ENCODE measurements at places on chromosomes 7 and 10.

DNA sequence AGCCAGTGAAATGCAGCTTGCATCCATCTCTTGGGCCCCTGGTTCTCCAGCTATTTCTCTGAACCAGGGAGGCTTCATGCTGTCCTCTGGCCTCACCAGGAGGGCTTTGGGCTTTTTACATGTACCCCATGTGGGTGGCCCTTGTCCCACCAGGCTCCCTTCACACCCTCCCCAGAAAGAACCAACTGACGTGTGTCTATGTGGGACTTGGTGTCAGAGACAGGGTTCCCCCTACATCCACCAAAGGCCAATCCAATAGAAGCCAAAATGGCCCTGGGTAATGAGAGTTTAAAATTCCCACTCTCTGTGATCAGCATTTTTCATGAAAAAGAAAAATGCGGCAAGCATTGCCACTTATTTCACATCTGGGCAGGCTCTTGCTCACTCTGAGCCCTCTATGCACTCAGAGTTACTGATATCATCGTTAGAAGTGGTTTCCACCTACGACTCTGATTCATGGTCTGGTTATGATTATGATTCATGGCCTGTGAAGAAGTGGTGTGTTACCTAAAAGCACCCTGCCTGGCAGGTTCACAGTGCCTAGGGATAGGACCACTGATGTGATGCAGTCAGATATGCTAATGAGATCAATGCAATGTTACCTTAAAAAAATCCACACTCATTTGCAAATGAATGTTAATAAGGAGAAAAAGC, 133.5 kb downstream of the BUB3 start:
- DNase-seq, result no peak

GRCh38 chr10:91705948-91706670, 73.2 kb upstream of the PPP1R3C start:
- no peak for DNase-seq

DNA sequence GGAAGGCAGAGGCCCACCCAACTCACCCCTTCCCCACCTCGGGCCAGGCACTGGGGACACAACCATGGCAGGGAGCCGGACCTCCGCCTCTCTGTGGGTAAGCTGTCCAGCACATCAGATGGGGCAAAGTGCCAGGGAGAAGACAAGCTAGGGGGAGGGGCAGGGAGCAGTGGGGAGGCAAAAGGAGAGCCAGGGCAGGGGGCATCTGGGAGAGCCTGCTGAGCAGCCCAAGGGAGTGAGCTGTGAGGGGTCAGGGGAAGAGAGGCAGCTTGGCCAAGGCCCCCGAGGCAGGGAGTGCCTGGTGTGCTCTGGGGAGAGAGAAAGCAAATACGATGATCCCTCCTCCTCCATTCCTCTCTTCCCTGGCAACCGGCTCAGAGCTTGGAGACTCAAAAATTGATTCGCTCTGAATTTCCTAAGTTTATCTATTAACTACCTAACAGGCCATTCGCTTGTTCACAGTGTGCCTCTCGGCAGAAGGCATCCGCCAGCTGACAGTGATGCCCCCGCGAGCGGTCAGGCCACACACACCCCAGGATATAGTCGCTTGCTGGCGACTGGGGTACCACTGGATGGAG, 4.5 kb downstream of the CAMK2B start:
- no peak for DNase-seq

DNA sequence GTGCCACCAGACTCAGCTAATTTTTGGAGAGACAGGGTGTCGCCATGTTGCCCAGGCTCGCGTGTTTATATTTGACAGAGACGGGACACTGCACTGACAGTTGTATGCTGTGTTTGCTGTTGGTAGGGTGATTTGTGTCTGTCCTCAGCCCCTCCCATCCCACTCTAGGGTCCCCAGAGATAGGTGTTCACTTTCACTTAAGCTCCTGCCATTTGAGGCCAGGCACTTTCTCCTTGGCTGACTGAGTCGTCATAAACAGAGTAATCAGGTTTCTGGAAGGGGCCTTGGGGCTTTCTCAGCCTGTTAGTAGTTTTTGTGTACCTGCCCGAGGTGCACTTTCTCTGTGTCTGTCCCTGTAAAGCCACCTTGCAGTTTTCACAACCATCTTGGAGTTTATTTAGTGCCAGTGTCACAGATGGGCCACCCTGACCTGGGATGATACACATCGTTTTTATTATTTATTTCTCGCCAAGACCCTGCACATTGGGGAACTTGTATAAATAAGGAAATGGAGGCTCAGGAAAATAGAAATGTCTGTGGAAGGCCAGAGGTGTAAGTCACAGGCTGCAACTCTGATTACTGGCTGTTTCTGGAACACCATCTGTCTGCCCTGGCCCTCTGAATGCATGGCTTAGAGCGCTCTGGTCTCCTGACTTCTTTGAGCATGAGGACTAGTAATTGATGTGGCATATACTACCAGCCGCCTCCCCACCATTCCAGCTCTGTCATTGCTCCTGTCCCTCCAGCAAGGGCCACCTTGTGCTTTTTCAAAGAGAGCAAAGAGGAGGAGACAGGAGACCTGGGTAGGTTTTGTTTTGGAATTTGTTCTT, 81.9 kb upstream of the PDCD4 start:
- DNase-seq, result peak; percentile 25

DNA sequence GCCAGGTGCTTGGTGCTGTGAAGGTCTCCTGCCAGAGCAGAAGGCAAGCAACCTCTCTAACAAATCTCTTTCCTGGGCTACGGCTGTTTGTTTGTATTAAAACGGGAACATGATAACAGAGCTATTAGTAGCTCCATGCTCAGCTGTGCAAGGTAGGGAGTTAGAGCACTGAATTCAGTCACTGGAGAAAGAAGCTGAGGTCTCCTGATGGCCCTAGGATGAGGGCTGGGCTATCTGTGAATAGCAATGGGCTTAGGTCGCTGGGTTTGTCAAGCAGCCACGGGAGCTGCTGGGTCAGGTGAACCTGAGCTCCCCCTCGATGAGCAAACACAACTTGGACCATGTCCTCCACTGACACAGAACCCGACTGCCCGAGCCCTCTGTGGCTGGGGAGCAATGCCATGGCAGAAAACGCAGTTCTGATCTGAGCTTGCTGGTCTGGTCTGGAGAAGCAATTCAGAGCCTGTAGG, 24.4 kb downstream of the TACC2 start:
- peak; percentile 5 for DNase-seq

DNA sequence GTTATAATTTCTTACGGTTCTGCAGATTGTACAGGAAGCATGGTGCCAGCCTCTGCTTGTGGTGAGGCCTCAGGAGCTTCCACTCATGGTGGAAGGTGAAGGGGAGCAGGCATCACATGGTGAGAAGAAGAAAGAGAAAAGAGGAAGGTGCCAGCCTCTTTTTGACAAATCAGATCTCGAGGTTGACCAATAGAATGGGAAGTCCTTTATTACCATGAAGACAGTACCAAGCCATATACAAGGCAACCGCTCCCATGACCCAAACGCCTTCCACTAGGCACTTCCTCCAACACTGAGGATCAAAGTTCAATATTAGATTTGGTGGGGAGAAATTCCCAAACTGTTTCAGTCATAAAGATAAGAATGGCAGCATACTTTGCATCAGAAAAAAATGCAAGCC, 502.8 kb downstream of the GLRX3 start:
- no peak for DNase-seq

- no peak for DNase-seq
These were observed 72.6 kb downstream of the PARD3 start for GRCh38 chr10:34742456-34742855.

DNA sequence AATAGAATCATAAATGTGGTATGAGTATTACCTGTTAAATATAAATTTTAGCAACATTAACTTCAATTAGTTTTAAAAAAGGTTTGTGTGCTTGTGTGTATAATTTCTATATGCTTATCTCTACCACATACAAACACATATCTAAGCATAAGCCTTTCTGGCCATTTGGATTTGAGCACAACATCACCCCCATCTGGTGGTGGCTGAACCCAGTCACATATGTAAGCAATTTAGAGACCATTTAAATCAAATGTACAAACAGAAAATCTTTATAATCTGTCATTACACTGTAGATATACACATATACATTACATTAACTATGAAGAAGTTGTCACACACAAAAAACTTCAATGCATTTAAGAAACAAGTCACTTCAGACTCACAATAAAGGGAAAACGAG, 31.7 kb downstream of the GPR22 start:
- peak; percentile 1 for DNase-seq

- DNase-seq, result no peak
These were observed 8.3 kb upstream of the KAZALD1 start for GRCh38 chr10:101053516-101053915.
